ENCODE measurements at places on chromosomes 6 and 20. TPM values are rescaled to one million over a fixed set of nuclear protein-coding genes. Genes with fewer than 3 reads are reported as not detected.

The NAA20 gene
- total RNA-seq = 41.3 TPM

The HNF4A gene
- 1.2 TPM for total RNA-seq

The LY6G5C gene
- total RNA-seq = 8.7 TPM

The RAET1E gene
- 0.31 TPM for total RNA-seq

The SLC25A27 gene
- 81.8 TPM for total RNA-seq

The EPHA7 gene
- total RNA-seq = 7.2 TPM

The RIPOR3 gene
- total RNA-seq = 22.1 TPM

- no peak for DNase-seq
Measured at GRCh38 chr6:156850353-156850752, 73.2 kb downstream of the ARID1B start.

DNA sequence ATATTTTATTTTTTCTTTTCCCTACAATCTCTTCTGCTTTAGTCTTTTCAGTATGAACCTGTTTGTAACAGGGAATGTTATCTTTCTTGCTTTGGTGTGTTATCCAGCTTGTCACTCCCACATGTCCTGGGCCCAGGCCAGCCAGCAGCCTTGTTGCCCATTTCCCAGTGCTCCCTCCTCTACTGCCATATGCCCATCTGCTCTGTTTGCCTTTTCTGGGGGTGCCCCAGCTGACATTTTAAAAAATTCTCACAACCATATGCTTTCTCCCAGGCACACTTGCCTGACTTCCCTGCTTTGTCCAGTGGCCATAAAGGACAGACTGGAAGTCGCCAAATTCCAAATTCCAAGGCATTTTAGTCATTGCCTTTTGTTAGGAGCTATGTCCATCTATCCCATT lies 23.6 kb upstream of the LMBRD1 start:
- peak; percentile 24 for DNase-seq

DNA sequence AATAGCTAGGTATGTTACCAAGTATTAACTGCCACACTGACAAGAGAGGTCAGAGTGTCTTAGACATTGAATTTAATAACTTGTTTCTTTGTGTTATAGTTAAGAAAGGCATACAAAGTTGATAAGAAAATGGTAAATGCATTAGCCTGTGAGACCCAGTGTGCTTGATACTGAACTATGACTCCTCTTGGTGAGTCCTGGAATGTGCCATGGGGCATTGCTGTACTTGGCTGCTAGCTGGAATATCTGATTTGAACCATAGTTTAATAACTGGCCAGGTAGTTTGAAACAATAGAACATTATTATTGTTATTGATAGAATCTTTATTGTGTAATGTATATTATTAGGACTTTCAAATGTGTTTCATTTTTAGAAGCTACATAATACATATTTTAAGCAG lies 70.0 kb downstream of the ZFAND3 start:
- DNase-seq = no peak

- no peak for DNase-seq
Measured at GRCh38 chr6:152117156-152118133, 310.0 kb downstream of the ESR1 start.

- DNase-seq = no peak
Measured at GRCh38 chr6:142476452-142476851, 174.6 kb downstream of the ADGRG6 start.

- DNase-seq = no peak
Measured at GRCh38 chr6:135286962-135287538, 105.9 kb downstream of the MYB start.

GRCh38 chr6:38673397-38674165 lies 29.4 kb downstream of the GLO1 start:
- no peak for DNase-seq

- peak; percentile 81 for DNase-seq
Measured at GRCh38 chr6:31308050-31308844, 36.4 kb upstream of the HLA-C start.

- DNase-seq = no peak
Measured at GRCh38 chr20:25321991-25322390, 68.6 kb downstream of the ABHD12 start.

DNA sequence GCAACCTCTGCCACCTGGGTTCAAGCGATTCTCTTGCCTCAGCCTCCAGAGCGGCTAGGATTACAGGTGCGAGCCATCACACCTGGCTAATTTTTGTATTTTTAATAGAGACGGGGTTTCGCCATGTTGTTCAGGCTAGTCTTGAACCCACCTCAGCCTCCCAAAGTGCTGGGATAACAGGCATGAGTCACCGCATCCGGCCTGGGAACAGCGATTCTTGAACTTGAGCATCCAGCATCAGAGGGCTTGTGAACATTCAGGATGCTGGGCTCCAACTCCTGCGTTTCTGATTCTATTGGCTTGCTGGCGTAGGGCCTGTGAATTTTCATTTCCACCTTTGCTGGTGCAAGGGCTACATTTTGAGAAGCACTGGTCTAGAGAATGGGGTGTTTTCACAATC lies 24.5 kb upstream of the PIM1 start:
- no peak for DNase-seq

DNA sequence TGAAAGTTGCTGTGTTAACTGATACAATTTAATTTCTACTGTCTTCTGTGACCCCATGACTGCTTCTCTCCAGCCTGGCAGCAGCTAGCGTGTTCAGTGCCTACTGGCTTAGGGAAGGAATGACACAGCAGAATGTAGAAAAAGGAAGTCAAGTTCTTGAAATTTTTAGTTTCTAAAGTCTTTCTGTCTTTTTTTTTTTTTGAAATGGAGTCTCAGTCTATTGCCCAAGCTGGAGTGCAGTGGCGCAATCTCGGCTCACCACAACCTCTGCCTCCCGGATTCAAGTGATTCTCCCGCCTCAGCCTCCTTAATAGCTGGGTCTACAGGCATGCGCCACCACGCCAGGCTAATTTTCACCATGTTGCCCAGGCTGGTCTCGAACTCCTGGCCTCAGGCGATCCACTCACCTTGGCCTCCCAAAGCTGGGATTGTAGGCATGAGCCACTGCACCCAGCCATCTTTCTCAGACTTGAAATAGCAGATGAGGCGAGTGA lies 39.3 kb downstream of the PCNA start:
- peak; percentile 68 for DNase-seq

DNA sequence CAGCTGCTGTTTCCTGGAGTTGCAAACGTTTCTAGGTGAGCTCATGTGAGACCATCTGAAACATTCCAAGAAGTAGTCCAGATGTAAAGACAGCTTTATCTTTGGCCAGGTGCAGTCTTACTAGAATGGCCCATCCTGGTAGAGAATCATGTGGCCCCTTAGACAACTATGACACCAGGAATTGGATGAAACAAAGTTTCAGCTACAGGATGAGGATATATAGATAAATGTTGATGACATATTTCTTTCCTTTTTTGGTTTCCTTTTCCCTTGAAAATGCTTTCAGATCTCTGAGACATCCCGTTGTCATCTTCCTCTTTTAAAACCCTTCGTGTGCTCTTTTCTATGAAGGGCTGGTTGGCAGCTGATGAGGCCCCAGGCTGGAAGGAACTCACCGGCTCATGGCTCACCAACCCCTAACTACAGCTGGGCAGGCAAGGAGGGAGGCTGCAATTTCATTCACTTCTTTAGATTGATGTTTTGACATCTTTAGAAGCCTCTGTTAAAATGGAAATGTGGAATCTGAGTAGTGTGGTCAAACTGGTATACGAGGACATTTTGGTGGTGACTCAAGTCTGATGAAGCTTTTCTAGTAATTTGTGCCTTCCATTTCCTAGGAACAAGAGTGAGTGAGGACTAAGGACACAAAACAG lies 167.9 kb upstream of the TNFAIP3 start:
- no peak for DNase-seq

DNA sequence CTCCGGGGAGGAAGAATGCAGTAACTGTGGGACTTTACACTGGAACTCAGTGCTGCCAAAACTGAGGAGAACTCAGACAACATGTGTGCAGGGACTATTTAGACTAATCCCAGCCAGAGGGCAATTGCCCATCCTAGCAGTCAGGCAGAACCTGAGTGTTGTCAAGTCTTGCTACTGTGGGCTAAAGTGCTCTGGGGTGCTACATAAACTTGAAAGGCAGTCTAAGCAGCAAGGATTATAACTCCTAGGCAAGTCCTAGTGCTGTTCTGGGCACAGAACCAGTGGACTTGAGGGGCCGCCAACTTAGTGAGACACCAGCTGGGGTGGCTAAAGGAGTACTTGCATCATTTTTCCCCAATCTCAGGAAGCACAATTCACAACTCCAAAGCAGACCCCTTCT lies 363.8 kb upstream of the PTCHD4 start:
- DNase-seq = no peak

DNA sequence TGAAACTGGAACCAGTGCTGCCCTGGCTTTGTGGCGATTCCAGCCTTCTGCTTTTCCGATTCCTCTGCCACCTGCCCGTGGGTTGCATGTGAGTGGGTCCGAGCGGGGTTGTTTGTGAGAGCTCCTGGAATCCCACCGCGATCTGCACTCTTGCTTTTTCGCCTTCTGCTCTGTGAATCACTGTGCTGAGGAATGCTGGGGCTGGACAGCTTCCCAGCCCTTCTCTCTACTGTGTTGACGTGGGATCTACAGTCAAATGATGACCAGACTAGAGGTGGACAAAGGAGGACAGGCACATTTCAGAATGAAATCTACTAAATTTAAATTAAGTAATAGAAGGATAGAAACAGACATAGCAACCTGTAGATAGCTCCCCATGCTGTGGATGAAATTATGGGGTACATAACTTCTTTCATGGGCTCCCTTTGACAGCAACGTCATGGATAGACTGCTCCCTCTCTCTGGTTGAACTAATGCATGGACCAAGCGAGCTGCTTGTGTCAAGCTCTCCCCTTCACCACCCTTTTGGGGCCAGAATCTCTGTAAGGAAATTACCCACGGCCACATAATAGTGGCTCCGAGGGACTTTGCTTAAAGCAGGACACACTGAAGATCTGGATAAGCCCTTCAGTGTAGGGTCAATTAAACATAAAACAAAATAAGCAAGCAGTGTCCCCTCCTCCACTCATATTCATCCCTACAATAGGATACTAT lies 2.0 kb downstream of the FNDC1 start:
- DNase-seq = no peak

DNA sequence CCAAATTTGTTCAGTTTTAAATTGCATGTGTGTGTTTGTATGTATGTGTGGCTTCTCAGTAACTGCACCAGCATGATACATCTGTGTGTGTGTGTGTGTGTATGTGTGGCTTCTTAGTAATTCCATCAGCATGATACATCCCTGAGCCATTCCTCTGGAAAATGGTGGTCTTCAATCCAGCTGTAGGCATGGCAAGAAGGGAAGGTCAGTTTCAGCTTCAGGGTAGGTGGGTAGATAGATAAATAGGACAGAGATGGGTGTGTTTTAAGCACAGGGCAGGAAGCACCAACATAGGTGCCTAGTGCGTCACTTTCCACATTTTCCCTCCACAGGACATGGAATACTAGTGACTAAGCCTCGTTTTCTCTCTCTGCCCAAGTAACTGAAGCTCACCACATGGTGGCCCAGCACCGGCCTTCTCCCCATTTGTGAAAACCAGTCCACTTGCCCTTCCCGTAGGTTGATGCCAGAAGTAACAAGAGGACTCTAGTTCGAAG lies 82.9 kb downstream of the RPP40 start:
- DNase-seq = no peak

DNA sequence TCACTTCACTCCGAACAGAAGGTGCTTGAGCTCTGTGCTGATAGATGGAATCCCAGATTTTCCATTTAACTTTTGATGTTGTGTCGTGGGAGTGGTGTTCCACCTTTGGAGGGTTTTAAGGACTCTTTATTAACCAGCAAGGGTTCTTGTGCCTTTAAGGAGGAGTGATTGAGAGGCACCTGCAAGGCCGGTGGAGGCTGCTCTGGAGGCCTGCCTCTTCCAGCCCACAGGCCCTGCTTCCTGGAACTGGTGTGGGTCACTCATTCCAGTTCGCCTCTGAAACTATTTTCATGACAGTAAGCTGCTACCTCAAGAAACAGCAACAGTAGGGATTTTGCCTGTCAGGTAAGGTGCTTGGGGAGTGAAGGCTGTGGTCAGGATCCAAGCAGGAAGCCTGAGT lies 58.8 kb upstream of the APCDD1L start:
- DNase-seq = no peak

GRCh38 chr6:143099647-143100046 lies 39.0 kb downstream of the AIG1 start:
- DNase-seq = no peak

GRCh38 chr6:35507221-35507620 lies 5.5 kb downstream of the TULP1 start:
- DNase-seq = no peak

GRCh38 chr20:38799203-38799602 lies 6.3 kb upstream of the PPP1R16B start:
- no peak for DNase-seq

DNA sequence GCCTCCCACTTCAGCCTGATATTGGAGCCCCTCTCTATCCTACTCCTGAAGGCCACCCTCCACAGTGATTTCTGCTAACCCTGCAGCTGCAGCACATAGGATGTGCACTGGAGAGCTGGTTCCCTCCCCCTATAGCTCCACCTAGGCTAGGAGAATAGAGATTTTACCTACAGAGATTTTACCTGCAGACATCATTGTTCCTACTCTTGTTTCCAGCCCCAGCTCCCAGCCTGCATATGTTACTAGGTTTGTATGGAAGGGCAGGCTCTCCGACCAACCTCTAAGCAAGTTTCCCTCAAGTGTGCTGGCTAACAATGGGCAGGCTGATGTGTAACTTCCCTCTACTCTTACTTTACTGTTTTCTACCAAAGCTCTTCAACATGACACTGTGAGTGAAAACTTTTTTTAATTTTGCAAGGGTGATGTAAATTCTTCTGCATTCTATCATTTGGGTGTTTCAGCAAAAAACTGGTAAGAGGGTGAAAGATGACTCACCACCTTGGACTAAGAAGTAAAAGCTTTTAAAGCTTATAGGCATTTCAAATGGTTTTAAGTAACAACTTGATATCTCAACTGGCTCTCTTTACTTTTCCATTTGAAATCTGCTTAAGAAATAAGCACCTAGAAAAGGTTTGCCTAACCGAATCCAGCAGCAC lies 106.8 kb downstream of the CDK19 start:
- DNase-seq = no peak
